Fibroblast of skin of right quadriceps (primary cell): ENCODE measurements at places on chromosomes 2 and 18.

DNA sequence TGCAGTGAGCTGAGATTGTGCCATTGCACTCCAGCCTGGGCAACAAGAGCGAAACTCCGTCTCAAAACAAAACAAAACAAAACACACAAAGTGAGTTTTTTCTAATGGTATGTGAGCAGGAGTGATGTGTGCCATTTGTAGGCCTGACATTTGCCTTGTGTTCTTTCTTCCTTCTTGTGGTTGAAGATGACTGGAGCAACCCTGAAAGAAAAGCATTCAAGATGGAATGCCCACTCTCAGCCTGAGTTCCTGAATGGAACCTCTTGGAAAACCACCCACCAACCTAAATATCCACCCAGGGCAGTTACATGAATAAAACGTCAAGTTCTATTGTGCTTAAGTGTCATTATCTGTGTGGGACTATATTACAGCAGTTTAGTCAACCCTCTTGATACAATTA is 26.5 kb downstream of the PGAP1 start:
- DNase-seq: no peak

DNA sequence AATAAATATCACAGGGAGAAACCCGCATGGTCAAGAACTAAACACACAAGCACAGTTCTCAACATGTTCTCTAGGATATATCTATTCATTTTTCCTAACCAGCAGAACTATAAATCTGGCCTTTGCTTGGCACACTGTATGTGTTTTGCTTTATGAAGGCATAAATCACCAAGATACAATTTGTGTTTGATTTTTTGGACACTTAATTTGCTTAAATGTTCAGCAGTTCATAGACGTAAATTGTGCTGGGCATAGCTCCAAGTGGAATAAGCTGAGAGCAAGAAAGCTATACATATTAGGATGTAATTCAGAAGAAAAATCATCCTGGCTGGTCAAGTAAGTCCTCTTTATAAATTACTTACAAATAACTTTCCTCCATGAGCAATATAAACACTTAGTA is 341.5 kb upstream of the ATP5MC3 start:
- no peak for DNase-seq

- no peak for DNase-seq
Measured at GRCh38 chr2:109204412-109204811, 75.4 kb downstream of the SH3RF3 start.

DNA sequence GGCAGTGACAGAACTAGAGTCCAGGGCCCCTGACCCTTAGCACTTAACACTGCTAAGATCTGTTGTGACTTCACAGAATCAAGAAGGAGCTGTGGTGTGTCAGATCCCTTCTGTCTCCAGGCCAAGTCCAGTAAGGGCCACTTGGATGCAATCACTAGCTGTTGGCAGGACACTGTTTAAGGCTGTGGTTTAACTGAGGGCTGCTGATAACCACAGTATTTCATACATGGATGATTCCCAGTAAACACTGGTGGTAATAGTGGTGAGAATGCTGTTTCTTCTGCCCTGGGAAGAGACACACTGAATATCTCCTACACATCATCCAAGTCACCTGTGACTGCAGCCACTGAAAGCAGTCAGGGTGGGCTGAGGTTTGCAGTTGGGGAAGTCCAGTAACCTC is 77.7 kb upstream of the FBXO11 start:
- no peak for DNase-seq

DNA sequence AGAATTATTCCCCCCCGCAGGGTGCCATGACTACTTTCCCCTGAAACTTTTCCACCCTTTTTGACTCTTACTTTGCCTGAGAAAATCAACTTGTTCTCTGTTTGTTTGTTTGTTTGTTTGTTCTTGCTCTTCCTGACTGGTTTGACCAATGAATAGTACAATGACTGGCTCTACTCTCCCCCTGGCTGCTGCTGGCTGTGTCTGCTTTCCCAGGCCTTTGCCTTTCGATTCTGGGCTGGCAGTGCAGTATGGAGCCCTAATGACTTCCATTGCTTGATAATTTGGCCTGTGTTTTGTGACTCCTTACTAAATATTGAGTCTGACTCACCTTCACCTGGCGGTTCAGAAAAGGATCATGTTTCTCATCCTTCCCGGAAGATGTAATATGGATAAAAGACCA is 241.1 kb downstream of the TMEM182 start:
- no peak for DNase-seq

- DNase-seq: no peak
Measured at GRCh38 chr2:232235716-232236115, 142.8 kb upstream of the ALPP start.

GRCh38 chr2:217958206-217958883 is 44.5 kb downstream of the TNS1 start:
- no peak for DNase-seq

DNA sequence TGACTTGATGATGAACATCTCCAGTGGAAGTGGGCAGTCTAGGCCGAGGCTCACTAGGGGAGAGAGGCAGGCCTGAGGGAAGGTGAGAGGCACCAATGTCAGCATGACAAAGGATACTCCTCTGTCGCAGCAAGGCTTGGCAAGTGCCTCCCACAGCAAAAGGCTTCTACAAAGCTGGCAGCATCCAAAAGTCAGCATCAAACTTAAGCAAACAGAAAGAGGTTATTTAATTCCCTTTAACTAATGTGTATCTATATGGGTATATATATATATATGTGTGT is 41.6 kb downstream of the NIFK start:
- DNase-seq: no peak

GRCh38 chr18:30139631-30140287 is 902.8 kb downstream of the DSC3 start:
- DNase-seq: no peak

- DNase-seq: no peak
Measured at GRCh38 chr2:238152771-238153688, 5.7 kb upstream of the ERFE start.

DNA sequence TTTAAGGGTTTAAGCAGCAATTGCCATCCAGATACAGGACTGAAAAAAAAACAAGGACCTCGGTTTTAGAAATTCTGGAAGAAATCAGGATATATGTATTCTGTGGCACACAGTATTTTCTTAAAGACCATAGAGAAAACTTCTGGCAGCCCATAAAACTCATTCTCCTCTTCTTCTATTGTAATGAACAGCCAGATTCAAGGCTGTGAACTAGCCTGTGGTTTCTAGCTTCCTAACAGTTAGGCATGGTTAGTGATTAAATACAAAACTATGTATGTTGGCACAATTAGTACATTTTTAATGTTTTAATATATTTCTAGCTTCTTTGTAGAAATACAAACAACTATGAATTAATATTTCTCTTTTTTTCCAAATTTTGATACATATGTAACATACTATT is 555.7 kb downstream of the DSC3 start:
- peak; percentile 34 for DNase-seq

DNA sequence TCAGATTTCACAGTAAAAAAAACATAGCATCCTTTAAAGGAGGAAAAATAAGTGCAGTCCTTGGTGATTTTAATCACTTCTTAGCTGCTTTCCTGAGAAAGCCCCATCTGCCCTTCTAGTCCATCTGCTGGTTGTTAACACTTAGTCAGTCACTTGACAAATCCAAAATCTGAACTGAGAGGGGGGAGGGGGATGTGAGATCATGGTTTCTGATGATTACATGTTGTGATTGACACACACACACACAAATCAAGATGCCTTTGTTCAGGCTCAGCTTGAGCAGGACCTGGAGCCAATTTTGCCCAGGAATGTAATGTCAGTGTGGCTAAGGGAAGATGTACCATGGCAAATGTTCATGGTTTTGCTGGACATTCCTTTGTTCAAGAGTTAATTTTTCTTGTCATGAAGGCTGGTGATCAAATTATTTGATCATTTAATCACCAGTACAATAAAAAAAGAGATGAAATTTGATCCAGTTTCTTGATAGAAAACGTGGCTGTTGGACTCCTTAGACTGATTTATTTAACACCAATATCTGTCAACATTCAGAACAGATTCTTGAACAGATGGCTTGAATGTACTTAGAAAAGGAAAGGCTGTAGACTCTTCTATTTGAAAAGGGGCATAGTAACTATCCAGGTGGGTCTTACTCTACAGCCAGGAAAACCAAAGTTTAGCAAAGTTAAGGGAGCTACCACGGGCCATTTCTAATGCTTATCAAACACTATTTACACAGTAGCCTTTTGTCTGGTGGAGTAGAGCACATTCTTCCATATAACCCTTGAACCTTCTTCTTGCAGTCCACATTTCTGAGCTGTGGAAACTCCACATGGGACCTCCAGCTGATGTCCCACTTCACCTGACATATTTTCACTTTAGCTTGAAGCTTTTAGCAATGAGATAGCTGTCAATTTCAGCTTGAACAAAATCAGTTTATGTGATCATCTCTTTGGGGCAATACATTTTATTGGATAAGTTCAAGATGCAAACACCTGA is 408.7 kb downstream of the PIK3C3 start:
- no peak for DNase-seq

GRCh38 chr2:154392256-154392655 is 306.2 kb upstream of the KCNJ3 start:
- DNase-seq: no peak

- DNase-seq: no peak
Measured at GRCh38 chr18:46338205-46338604, 234.0 kb downstream of the HAUS1 start.

DNA sequence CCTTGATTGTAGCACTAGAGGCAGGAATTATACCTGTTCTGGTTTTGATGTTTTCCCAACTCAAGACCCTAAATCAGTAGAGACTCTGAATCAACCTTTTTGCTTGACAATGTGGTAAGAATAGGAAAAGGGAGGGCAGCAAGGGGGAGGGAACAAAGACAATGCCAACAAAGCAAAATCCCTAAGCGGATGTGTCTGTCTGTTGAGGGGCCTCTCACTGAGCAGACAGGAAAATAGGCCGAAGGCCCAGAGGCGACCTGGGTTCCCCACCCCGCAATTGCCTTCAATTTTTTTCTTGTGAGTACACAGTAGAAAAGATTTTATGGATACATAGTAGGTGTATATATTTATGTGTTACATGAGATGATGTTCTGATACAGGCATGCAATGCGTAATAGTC is 75.6 kb downstream of the MAP4K4 start:
- no peak for DNase-seq

DNA sequence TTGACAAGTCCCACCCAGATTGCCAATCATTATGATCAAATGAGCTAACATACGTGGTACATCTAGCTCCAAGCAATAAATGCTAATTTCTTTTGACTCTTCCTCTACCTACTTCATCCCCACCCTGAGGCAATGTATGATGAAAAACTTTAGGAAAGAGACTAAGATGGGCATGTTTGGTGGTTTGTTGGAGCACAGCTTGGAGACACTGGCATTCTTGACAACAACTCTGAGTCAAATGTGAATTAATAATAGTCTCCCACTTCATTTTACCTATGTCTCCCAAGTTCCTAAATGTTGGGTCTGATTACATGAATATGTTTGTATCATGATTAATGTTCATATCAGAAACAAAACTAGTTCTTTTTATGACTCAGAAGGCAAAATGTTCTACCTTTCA is 36.6 kb downstream of the EXOC6B start:
- DNase-seq: no peak

DNA sequence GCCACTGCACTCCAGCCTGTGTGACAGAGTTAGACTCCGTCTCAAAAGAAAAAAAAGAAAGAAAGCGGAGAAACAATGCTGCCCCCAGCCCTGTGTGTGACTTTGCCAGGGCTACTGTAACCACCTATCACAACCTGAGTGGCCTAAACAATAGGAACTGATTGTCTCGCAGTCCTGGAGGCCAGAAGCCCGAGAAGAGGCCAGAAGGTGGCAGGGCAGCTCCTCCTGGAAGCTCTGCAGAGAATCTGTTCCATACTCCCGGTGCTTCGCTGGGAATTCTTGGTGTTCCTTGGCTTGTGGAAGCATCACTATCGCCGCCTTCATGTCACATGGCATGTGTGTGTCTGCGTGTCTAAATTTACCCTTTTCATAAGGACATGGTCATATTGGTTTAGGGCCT is 14.4 kb upstream of the RAB17 start:
- no peak for DNase-seq

DNA sequence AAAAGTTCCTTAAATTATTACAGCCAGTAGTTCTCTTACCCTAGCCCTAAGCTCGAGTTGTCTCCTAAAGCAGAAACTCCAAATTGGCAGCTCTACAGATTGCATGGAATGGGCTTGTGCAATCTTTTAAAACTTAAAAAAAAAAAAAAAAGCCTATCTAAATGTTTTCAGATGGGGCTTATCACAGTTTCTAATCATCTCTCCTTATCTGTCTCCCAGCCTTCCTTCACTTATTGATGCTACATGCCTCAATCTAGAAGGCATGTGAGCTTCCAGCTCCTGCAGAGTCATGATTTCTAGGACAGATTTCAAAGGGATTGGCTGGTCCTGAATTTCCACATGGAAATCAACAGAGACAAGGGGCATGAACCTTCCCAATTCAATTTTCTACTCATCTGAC is 33.1 kb upstream of the PELI1 start:
- peak; percentile 35 for DNase-seq

- DNase-seq: no peak
Measured at GRCh38 chr2:158127380-158127804, 25.7 kb downstream of the UPP2 start.

DNA sequence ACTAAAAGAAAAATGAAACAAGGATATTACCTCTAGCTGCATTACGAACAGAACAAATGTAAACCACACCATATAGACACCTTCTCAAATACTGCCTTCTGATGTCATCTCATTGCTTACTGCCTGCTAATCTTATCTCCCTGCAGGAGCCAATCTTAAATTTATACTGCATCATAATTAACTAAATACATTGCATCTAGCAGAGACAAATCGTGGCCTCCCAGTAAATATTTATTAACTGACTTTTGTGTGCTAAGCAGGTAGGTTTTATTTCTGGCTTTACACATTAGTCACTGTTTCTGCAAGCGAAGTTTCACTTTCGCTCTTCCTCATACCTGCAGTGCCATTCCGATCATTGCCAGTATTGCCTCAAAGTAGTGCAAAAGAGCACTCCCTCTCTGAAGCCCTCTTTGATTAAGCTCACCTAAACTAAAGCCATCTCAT is 67.5 kb downstream of the SPATS2L start:
- no peak for DNase-seq

DNA sequence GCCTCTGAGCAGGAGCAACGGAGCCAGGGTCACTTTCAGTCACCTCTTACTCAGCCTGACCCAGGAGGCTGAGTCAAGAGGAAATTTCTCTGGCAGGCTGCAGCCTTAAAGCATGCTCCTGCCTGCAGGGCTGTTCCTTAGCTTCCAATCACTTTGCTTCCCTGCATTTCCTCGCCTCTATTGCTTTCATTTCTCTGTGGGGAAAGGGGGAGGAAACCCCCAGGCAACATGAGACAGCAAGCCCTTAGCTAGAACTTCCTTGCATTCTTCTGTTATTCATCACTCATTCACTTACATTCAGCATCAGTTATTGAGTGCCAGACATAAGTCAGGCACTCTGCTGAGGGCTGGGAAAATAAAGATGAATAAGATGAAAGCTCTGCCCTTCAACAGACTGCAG is 13.0 kb downstream of the XDH start:
- peak; percentile 98 for DNase-seq

GRCh38 chr2:184875911-184876310 is 277.6 kb downstream of the ZNF804A start:
- DNase-seq: no peak

GRCh38 chr18:49699303-49699702 is 114.0 kb downstream of the ACAA2 start:
- no peak for DNase-seq

GRCh38 chr2:65122313-65122712 is 7.6 kb downstream of the RAB1A start:
- no peak for DNase-seq

GRCh38 chr2:27956888-27957287 is 66.4 kb downstream of the BABAM2 start:
- peak; percentile 74 for DNase-seq

- DNase-seq: peak; percentile 83
Measured at GRCh38 chr2:10514743-10515142, 66.6 kb upstream of the ODC1 start.

GRCh38 chr2:154194909-154195643 is 323.4 kb downstream of the GALNT13 start:
- DNase-seq: peak; percentile 15
